ENCODE measurements at places on chromosomes 16 and 17.

- no peak for DNase-seq
Observed at GRCh38 chr17:79154951-79155585, 80.4 kb downstream of the ENGASE start.

- DNase-seq = peak; percentile 89
Observed at GRCh38 chr16:24516900-24517669, 22.3 kb upstream of the RBBP6 start.

DNA sequence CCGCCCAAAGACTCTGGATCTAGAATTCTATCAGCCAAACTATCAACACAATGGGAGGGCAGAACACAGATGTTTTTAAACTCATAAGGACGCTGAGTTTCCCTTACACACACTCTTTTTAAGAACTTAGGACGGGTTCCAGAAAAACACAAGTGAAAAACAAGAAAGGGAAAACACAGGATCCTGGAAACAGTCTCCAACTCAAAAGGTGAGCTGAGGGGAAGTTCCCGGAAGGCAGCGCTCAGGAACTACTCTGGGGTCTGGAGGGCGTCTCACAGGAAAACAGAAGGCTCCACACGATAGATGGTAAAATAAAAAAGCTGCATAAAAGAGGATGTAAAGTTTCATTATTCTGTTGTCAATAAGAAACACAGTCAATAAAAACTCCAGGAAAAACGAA lies 80.2 kb upstream of the DOC2B start:
- no peak for DNase-seq

GRCh38 chr17:43665084-43665936 lies 3.6 kb upstream of the MEOX1 start:
- no peak for DNase-seq

DNA sequence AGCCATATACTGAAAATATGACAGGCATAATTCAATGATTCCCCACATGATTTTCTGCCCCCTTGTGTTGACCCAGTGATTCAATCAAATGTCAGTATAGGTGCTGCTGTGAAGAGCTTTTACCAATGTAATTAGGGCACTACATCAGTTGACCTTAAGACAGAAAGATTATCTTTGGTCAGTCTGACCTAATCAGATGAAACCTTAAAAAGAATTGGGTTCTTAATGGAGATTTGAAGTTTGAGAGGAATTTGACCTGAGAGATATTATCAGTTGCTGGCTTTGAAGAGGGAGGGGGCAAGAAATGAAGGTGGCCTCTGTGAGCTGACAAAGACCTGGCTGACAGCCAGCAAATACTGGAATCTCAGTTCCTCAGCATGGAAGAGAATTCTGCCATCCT lies 358.7 kb upstream of the CA10 start:
- no peak for DNase-seq
